Stimulated activated naive CD4-positive, alpha-beta T cell (primary cell): ENCODE measurements at places on chromosomes 7 and 10.

- DNase-seq = no peak
Observed at GRCh38 chr7:93948106-93948505, 26.6 kb downstream of the GNG11 start.

- peak; percentile 39 for DNase-seq
Observed at GRCh38 chr10:102660888-102661657, 16.8 kb downstream of the TRIM8 start.

GRCh38 chr10:103481974-103482531 is 3.0 kb upstream of the CALHM3 start:
- DNase-seq = no peak

GRCh38 chr10:47031901-47032465 is 120.8 kb downstream of the PTPN20 start:
- DNase-seq = no peak

GRCh38 chr10:101940916-101941315 is 97.3 kb upstream of the KCNIP2 start:
- DNase-seq = no peak

- no peak for DNase-seq
Observed at GRCh38 chr10:128568041-128568440, 441.8 kb upstream of the MKI67 start.

GRCh38 chr10:74330646-74331045 is 179.6 kb downstream of the ADK start:
- DNase-seq = no peak

- DNase-seq = no peak
Observed at GRCh38 chr10:103473261-103473671, 5.8 kb downstream of the CALHM3 start.

GRCh38 chr7:52355053-52355452 is 680.4 kb upstream of the POM121L12 start:
- DNase-seq = no peak

- DNase-seq = no peak
Observed at GRCh38 chr10:91137822-91138221, 82.6 kb upstream of the PCGF5 start.

DNA sequence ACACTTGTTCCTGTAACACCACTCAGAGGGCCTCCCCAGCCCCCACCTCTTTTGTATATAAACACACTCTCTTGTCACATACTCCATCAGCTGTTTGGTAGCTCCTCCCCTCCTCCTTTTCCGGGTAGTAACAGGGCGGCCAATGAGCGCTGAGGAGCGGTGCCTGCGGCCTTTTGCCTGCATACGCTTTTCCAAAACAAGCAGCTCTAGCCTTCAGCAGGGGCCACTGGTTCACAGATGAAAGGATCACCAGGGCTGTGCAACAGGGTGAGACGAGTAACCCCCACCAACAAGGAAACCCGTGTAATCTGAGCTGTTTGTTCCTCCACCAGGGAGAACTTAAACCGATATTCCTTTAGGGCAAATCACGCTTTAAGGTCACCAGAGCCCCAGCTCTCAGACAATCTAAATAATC is 3.9 kb downstream of the UBE2H start:
- DNase-seq = peak; percentile 66

- DNase-seq = no peak
Observed at GRCh38 chr7:158924956-158925355, 68.6 kb downstream of the DYNC2I1 start.
